ENCODE measurements at places on chromosomes 4 and X. TPM values are rescaled to one million over a fixed set of nuclear protein-coding genes. Genes with fewer than 3 reads are reported as not detected.

Gene DCLK2
- 4.3 TPM for total RNA-seq

Gene MEPE
- not detected for total RNA-seq

Gene SPIN2A
- 1.3 TPM for total RNA-seq

Gene MXD4
- total RNA-seq = 61.3 TPM

Gene UGT2B17
- total RNA-seq = 0.29 TPM

Gene TRIM2
- total RNA-seq = 17.6 TPM

Gene BBS7
- 10.8 TPM for total RNA-seq

GRCh38 chr4:5220028-5220427 is 168.7 kb downstream of the STK32B start:
- no peak for DNase-seq

DNA sequence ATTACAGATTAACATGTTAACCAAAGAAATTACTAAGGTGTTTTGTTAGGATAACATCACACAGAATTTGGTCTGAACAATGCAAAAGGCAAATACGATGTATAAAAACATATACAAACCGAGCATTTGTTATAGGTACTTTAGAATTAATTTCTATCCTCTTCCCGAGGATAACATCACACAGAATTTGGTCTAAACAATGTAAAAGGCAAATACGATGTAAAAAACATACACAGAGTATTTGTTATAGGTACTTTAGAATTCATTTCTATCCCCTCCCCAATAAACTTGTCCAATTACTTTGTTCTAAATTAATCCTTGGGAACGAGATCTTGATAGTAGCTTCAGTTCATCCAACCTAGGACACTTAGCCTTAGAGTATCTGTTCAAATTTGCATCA is 7.6 kb downstream of the HNRNPDL start:
- DNase-seq = no peak

GRCh38 chrX:97766501-97767095 is 882.9 kb downstream of the RPA4 start:
- no peak for DNase-seq

- DNase-seq = no peak
Observed at GRCh38 chrX:29561417-29561816, 653.9 kb upstream of the MAGEB2 start.

DNA sequence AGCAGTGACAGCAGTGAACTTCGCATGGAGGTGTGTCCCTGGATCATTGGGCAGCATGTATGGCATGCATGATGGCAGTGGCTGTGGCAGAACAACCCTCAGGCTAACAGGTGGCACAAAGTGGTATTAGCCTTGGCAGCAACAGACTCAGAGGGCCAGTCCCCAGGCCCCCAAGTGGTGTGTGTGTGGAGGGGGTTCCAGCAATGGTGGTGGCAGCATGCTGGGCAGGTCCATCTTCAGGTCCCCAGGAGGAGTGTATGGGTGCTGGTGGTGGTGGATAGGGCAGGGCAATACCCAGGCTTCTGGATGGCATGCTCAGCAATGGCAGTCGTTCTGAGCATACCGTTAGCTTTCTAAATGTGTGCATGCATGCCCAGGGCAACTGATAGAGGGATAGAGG is 923.7 kb downstream of the PDHA2 start:
- DNase-seq = no peak

DNA sequence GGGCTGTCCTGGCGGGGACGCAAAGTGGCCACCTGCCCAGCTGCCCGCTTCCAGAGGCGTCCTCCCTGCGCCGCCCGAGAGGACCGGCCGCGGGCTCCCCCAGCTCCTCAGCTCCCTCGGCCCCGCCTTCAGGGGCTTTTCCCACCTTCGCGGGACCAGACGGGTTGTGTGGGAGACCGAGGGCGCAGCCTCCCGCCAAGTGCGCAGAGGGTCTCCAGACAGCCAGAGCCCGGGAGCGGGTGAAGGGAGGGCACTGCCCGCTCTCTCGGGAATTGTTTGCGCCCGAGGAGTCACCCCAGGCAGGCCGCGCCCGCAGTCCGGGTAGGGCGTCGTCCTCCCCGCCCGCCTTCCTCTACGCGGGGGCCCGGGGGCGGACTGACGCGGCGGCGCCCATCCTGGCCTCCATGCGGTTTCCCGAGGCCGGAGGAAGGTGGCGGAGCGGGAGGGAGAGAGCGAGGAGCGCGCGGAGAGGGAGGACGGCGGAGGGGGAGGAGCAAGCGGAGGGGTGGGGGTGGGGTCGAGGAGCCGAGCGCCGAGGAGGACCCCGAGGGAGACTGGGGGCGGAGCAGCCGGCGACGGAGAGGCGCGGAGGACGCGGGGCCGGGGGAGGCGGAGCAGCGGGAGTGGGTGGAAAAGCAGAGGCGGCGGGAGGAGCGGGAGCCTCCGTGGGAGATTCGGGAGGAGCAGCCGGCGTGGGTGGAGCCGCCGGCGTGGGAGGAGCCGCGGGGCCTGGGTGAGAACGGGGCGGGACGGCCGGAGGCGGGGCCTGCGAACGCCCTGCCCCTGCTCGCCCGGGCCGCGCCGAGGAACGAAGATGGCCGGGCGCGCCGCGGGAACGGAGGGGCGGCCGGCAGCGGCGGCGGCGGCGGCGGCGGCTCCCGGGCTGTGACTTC is 47.5 kb downstream of the CLDN34 start:
- peak; percentile 95 for DNase-seq

DNA sequence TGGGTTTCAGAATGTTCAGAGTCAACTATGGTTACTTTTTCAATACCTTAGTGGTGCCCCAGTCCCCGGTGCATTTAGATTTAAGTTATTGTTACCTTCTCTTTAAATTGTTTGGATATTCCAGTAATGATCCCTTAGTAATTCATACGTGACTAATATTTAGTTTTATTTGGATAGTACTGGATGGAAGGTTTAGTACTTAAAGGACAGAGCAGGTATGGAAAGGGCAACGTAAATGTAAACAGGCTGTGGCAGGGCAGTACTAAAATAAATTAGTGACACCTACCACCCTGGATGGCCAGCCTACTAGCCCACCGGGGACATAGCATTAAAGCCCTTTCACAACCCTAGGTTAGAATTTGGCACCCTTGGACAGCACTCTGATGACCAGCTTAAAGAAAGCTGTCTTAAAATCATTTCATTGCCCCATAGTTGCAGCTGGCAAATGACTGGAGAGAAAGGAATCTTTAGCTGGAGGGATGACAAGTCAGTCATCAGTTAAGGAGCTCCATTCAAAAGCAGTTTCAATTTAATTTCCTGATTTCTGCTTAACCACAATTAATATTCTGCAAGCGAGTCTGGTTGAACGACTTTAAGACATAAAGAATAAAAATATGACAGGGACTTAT is 16.4 kb downstream of the PLP1 start:
- no peak for DNase-seq

- no peak for DNase-seq
Observed at GRCh38 chr4:4985844-4986243, 33.4 kb downstream of the CYTL1 start.

Data from mesenteric fat pad (tissue), 1 donor.